NB4 (cell line): ENCODE measurements at places on chromosomes 6 and 20.

DNA sequence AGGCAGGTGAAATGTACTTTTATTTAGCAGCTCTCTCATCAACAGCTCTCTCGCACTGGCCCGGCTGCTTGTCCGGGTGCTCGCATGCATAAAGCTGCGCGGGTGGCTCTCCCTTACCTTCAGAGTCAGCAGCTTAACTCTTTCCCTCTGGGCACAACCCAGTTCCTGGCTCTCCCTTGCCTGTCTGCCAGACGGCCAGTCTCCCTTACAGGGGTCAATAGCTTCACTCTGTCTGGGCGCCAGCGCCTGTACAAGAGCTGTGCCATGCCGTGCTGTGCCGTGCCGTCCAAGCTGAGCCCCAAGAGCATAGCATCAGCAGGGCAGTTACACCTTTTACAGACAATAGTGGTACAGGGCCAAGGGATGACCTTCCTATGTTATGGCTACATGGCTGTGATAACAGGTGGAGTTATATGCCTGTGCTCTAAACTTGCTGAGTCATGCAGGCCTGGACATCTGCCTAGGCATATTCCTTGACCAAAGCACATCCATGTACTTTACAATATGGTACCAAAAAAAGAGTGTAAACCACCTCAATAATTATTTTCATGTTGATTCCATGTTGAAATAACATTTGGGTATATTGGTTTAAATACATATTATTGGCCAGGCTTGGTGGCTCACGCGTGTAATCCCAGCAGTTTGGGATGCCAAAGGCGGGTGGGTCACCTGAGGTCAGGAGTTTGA, 47.9 kb downstream of the BLTP3A start:
- DNase-seq = no peak

DNA sequence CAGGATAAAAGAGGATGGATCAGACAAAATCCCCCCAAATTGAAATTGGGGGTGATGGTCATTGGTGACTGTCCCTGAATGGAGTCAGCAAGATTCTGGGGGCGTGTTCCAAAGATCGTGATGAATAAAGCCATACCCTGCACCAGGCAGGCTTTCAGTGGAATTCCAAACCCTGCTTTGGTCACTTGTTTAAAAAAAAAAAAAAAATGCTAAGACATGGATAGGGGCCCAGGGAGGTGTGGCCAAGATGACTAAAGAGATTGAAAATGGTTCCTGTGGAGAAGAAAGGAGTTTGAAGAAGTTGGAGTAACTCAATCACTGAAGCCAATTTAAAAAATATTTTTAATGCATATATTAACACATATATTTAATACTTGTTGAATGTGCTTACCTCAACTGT, 161.4 kb upstream of the KCNG1 start:
- no peak for DNase-seq

GRCh38 chr6:62146954-62147853, 138.8 kb downstream of the KHDRBS2 start:
- no peak for DNase-seq

DNA sequence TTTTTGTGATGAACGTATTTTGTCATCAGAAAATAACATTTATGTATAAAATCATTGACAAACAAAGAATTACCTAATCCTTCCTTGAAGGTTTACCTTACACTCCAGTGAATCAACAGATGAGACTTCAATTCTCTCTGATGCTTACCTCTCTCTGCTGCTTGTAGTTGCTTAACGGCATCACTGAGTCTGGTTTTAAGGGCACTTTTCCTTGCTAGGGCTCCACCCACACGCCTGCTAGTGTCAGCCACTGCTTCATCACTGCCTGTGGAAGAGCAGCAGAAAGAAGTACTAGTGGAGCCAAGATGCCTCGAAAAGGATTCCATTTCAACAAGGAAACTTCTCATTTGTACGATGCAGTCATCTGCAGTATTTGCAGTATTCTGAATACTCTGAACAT, 63.0 kb downstream of the FAM229B start:
- DNase-seq = no peak

- peak; percentile 86 for DNase-seq
These were observed at the start of gene NELFCD for GRCh38 chr20:58980711-58981627. Gene NELFCD (plus strand): TSS chr20:58981256. CDS start chr20:58981310, 54 bp downstream.

GRCh38 chr6:111450087-111450486, 32.9 kb downstream of the REV3L start:
- no peak for DNase-seq

GRCh38 chr6:15475261-15475660, 187.6 kb downstream of the DTNBP1 start:
- DNase-seq = no peak

DNA sequence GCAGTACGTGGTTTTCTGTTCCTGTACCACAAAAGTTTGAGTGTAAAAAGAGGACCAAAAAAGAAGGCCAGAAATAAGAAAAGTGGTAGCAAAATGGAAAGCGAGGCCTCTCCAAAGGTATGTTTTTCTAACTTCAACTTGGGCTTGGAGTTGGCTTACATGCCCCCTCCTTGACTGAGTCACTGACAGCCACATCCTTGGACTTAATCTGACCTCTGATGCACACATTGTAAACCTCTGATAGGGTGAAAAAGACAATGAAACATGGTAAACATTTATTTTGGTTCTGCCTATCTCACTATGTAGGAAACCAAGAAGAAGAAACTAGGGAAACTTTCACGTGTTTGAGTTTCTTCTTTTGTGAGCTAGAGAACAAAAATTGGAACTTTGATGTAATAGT, 503.2 kb upstream of the ID4 start:
- no peak for DNase-seq

DNA sequence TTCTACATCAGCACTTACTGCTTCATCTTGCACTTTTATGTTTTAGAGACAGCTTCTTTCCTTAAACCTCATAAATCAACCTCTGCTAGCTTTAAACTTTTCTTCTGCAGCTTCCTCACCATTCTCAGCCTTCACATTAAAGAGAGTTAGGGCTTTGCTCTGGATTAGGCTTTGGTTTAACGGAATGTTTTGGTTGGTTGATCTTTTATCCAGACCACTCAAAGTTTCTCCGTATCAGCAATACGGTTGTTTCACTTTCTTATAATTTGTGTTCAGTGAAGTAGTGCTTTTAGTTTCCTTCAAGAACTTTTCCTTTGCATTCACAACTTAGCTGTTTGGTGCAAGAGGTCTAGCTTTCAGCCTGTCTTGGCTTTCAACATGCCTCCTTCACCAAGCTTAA, 40.4 kb downstream of the DNAAF9 start:
- DNase-seq = no peak

DNA sequence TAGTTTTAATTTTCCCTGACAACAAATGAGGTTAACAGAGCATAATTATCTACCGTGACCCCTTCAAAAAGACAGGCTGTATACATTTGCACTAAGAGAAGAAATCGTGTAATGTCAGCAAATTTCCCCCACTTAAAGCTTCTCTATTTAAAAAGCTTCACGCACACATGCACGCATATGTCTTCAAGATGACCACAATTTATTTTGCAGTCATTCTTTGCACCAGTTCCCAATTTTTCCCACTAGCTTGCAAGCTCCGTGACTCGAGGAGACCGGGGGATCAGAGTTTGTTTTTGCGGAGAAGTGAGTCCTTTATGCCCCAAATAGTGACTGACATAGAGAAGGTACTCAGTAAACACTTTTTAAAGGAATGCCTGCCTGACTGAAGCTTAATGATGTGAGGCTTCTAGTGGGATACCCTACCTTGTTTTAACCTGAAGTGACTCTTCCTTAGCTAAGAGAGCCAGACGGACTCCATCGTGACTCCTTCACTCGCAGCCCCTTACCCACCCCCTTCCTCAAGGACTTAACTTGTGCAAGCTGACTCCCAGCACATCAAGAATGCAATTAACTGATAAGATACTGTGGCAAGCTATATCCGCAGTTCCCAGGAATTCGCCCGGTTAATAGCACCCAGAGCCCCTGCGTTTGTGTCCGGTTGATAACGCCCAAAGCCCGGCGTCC, 9.3 kb upstream of the NQO2 start:
- peak; percentile 40 for DNase-seq

- no peak for DNase-seq
These were observed 36.0 kb upstream of the MTRF1L start for GRCh38 chr6:153038378-153039057.

DNA sequence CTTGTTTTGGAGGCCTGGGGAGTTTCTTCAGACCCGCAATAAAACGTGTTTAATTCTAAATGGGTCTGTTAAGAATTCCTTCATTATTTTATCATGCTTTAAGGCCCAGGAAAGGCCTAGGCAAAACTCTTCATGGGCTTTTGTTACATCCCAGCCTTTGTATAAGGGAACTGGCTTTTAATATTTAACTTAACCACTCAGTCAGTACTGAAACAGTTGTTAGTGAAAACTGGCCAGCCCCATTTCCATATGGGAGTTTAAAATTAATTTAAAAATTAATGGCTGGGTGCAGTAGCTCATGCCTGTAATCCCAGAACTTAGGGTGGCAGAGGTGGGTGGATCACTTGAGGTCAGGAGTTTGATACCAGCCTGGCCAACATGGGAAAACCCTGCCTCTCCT, 213.2 kb upstream of the FKBP1C start:
- no peak for DNase-seq

DNA sequence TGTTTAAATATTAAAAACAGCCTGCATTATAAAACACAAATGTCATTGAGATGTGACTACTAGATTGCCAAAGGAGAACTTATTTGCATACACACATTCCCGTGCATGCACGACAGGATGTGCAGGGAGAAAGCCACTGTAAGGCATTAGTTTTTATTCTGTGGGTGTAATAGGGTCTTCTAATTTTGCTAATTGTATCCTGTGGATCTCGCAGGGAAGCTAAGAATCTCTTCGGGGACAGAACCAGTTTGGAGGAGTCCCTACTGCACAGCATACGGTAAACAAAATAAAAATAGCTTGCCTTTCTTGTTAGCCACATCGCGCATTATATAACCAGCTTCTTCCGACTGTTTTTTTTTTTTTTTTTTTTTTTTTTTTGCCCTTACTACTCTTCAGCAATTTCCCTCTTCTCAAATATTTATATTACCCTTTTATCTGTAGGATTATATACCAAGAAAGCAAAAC, 2.0 kb downstream of the ATXN1 start:
- peak; percentile 57 for DNase-seq

DNA sequence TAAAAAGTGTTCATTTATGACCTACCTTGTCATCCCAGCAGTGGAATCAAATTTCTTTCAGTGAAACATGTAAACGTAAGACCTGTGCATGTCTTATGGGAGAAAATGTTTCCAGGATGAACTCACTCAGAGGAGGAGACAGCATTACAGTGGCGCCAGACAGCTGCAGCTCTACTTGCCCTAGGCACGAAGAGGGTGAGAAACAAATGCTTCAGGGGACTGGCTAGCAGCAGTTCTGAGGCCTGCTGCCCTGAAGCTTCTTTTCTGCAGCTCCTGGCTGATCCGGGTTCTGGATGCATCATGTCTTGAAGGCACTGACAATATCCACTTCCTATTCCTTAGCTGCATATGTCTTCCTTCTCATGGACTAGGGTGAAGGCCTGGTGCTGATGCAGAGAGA, 120.2 kb downstream of the QRSL1 start:
- no peak for DNase-seq

- DNase-seq = no peak
These were observed 37.1 kb downstream of the MYLK4 start for GRCh38 chr6:2713473-2714110.

GRCh38 chr6:25413207-25413905, 134.2 kb downstream of the CARMIL1 start:
- DNase-seq = peak; percentile 54

- DNase-seq = peak; percentile 89
These were observed 153.3 kb downstream of the SCML4 start for GRCh38 chr6:107670792-107671199.
